ENCODE measurements at places on chromosomes 1 and 21.
A peak's percentile ranks its signal among the peaks of the same experiment; 100 is the strongest.

DNA sequence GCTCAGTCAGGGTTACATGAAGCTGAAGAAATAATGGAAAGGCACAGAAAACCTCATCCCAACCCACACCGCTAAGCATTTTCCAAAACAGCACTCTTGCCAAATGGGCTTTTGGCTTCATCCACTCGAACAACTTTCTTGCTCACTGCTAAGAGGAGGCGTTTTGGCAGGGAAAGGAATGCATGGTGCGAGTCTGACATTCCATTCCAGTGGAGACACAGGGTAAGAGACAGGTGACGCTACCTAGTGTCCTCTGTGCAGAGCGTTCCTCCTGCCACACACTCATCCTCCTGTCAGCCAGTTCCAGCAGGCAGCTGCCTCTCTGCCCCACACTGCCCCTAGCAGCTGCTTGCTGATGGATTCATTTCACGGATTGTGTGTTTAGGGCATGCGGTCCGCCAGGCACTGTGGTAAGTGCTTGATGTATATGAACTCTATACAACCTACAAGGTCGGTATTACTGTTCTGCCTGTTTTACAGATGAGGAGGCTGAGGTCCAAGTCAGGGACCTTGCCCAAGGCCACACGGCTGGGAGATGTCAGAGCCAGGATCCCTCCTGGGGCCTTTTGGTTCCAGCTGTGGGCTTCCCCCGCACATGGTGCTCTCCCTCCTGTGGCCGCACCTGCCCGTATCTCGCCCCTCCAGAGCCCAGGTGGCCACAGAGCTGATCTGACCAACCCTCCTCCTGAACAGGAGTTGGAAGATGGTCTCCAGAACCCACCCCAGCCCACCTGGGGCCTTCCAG, 25.7 kb upstream of the BACE2 start:
- peak; percentile 87 for DNase-seq

DNA sequence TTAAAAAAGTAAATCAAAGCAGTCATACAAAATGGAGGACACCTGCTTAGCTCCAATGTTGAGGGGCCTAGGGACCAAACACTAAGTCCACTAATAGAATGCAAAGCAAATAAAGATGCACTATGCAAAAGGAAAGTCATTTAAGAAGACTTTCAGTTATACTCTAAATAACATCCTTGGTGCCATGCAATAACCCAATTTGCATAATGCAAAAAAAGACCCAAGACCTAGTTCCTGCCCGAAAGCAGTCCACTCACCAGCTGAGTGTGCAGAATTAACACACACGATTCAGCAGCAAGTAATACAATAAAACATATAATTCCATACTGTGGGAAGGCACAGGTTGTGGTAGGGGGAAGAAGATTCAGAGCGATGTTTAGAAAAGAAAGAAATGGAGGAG, 101.8 kb downstream of the TGFBR3 start:
- DNase-seq, result no peak

- DNase-seq, result no peak
Measured at GRCh38 chr1:164967300-164967699, 389.2 kb downstream of the LMX1A start.

DNA sequence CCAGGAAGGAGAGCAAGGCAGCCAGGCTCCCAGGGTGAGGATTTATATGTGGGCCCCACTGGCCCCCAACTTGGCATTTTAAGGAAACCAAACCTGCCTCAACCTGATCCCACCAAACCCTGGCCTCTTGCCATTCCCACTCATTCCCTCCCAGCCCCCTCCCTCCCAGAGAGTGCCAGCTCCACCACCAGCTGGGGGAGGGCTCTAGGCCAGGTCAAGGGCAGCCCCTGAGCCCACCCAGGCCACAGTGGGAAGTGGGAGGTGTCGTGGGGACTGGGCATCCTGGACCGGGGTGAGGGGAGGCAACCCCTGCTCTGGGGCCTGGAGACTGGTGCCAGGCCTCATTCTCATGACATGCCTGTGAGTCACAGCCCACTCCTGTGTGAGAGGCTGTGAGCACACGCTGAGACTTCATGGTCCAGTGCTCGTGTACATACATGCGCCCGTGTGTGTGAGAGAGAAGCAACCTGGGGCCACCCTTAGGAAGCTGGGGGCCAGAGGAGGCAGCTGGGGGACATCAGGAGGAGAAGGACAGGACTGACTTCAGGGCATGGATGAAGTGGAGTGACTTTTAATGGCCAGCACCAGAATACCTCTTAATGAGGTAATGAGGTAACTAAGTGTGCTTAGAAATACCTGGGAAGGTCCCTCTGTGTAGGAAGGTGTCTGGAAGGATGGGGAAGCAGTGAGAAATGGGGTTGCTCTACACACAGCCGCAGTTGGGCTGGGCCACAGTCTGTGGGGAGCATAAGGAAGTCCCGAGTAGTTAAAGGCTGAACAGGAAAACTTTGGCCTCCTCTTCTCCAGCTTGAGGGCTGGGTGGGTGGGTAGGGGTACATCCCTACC, at the start of gene S100A2:
TSS of gene S100A2 (minus strand) at position 316 of the 846 bp plus-strand sequence. CDS start 1,967 bp downstream, outside the sequence.
- DNase-seq, result peak; percentile 90

GRCh38 chr21:15063081-15063813, 1.6 kb downstream of the NRIP1 start:
- DNase-seq, result no peak

GRCh38 chr1:215160351-215160750, 77.8 kb downstream of the KCNK2 start:
- DNase-seq, result no peak

GRCh38 chr1:31273619-31274018, 23.0 kb downstream of the SNRNP40 start:
- no peak for DNase-seq

- DNase-seq, result peak; percentile 21
Measured at GRCh38 chr1:147171399-147172167, 687 bp downstream of the PRKAB2 start.

GRCh38 chr1:30353637-30354036, 369.7 kb downstream of the MATN1 start:
- no peak for DNase-seq

- DNase-seq, result no peak
Measured at GRCh38 chr1:36268981-36269380, 37.2 kb upstream of the SH3D21 start.

DNA sequence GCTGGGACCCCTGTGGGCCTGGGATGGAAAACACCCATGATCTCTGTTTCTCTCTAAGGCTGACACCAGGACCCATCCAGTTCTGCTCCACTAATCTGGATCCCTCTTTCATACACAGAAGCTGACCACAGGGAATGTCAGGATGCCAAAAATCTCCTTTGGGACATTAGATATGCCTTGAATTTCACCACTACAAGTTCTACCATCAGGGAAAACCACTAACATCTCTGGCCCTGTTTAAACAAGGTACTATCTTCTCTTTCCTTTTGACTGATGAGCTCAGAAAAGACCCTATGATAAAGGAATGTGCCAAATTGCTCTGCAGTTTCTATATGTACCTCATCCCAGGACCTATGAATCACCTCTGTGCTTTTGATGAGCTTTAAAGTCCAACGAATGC, 10.2 kb upstream of the PLXNA2 start:
- DNase-seq, result no peak

GRCh38 chr21:36605426-36605825, 93.5 kb upstream of the SIM2 start:
- DNase-seq, result no peak

DNA sequence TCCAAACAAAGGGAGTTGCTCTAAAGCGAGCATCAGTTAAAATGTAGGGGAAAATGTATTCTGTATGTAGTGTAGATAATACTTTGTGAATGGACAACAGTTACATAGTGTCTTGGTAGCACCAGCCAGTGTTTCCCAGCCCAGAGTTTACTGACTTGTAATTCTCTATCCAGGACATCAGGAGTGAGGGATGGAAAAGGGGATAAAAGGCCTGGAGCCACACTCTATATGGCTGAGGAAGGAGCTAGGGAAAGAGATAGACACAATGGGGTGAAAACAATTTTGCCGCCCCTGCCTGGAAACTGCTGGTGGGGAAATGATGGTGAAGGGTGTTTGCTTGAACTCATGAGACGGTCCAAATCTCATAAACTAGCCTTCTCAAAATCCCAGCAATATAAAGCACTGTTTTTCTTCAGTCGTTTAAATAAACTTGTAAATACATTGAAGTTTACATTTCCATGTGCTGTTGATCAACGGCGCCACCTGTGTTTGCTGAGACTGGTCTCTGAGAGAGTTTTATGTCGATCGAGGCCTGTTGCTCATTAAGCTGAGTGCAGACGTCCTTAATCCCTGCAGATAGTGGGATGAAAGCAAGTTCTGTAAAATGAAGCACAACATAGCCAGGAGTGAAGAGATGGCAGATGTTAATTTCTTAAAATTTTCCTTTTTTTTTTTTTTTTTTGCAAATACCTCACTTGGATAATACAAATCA, 27.9 kb upstream of the AGO1 start:
- DNase-seq, result no peak

DNA sequence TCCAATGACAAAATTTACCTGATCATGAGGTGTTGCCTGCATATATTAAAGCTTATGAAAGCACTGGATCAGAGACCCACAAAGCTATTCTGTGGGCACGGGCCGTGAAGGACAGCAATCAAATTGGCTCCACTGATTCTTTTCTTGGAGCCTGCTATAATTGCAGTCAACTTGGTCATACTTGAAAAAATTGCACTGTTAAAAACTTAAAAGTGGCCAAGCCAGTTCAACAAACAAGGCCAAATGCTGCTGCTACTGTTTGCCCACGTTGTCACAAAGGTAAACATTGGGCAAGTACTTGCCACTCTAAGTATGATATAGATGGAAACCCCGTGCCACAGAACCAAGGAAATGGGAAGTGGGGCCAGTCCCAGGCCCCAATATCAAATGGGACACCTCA, 37.8 kb downstream of the CYP4A11 start:
- DNase-seq, result no peak

GRCh38 chr1:24657781-24658180, 14.7 kb downstream of the SRRM1 start:
- DNase-seq, result no peak

GRCh38 chr1:247574664-247575063, 13.5 kb upstream of the OR2G2 start:
- no peak for DNase-seq

DNA sequence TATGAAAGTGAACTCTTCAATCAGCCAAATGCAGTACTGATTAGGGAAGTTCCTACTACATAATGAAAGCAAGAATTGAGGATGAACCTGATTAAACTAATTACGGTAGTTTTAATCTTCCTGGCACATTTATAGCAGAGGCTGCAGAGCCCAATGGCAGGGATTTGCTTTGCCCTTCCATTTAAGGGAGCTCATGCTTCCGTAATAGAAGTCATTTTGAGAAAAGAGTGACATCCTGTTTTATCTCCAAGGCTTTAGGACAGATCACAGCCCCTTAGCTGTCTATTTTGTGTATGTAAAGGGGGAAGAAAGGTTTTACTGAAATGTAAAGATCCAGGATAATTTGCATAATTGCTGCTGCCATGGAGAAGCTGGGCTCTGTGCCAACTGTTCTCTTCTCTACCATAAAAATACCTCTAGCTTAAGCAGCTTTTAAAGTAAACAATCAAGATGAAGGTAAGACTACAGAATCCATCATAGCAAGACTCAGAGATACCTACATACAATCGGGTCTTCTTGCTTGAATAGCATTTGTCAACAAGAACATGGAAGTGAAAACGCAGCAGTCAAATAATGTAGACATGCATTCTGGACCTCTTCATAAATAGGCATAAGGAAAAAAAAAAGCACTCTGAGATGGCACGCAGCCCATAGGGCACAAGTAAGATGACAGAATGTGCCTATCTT, 62.5 kb downstream of the ASH1L start:
- peak; percentile 15 for DNase-seq

DNA sequence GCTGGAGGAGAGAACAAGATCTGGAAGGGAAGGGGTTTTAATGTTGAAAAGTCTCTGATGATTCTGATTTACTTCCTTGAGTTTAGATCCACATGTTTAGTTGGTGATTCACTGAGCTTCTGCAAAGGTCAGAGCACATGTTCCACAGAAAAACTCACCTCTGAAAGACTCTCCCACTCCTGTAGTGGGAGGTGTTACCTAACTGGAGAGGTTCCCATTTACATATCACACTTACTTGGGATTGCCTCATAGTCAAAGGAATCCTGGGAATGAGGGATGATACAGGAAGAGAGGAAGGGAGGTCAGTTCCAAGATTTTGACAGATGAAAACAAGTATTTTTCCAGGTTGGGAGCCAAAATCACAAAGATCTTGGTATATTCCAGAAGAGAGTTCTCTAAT, 2.7 kb upstream of the NTNG1 start:
- no peak for DNase-seq

DNA sequence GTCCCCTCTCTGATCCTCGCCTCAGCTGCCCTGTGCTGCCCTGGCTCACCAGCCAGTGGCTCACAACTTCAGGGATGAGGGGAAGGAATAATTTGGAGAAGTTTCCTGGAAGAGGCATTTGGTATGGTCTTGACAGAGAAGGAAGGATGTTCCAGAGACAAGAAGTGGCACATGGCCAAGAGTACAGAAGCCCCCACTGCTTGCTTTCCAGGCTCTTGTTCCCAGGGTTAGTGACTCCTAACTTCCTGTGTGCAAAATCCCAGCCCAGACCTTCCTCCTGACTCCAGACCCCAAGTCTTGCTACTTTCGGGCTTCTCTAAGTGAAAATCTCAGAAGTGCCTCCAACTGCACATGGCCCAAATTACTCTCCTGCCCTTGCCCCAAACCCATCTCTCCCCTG, 85.7 kb downstream of the HMGB4 start:
- no peak for DNase-seq

GRCh38 chr1:70553567-70553956, 142.5 kb downstream of the CTH start:
- no peak for DNase-seq

- DNase-seq, result no peak
Measured at GRCh38 chr1:158554352-158554751, at the start of gene OR6Y1. TSS of gene OR6Y1 (minus strand) at chr1:158554405. CDS start at chr1:158548105, 6,300 bp downstream.

DNA sequence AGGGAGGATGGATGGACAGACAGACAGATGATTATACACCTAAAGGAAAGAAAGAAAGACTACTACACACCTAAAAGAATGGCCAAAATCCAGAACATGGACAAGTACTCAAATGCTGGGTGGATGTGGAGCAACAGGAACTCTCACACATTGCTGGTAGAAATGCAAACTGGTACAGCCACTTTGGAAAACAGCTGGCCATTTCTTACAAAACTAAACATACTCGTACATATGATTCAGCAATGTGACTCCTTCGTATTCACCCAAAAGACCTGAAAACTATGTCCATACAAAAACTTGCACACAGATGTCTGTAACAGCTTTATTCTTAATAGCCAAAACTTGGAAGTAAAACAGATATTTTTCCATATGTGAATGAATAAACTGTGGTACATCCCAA, 51.3 kb downstream of the PRPF38A start:
- DNase-seq, result no peak

GRCh38 chr1:88813471-88813870, 77.9 kb downstream of the GTF2B start:
- DNase-seq, result no peak

- DNase-seq, result no peak
Measured at GRCh38 chr21:8998946-8999681, 1522.3 kb upstream of the TPTE start.

GRCh38 chr1:214018386-214019268, 30.9 kb downstream of the PROX1 start:
- DNase-seq, result peak; percentile 2

- DNase-seq, result peak; percentile 34
Measured at GRCh38 chr1:1021010-1021919, 1.3 kb downstream of the AGRN start.
